Muscle of arm (tissue), 14 donors: ENCODE measurements at places on chromosomes 16 and 17. TPM values are rescaled to one million over a fixed set of nuclear protein-coding genes. Genes with fewer than 3 reads are reported as not detected.

Gene DCUN1D3
- polyA plus RNA-seq = not detected

GRCh38 chr16:66476328-66477027, 49.4 kb downstream of the BEAN1 start:
- no peak for DNase-seq

- DNase-seq = no peak
These were observed 20.1 kb upstream of the IRF8 start for GRCh38 chr16:85878875-85879274.

DNA sequence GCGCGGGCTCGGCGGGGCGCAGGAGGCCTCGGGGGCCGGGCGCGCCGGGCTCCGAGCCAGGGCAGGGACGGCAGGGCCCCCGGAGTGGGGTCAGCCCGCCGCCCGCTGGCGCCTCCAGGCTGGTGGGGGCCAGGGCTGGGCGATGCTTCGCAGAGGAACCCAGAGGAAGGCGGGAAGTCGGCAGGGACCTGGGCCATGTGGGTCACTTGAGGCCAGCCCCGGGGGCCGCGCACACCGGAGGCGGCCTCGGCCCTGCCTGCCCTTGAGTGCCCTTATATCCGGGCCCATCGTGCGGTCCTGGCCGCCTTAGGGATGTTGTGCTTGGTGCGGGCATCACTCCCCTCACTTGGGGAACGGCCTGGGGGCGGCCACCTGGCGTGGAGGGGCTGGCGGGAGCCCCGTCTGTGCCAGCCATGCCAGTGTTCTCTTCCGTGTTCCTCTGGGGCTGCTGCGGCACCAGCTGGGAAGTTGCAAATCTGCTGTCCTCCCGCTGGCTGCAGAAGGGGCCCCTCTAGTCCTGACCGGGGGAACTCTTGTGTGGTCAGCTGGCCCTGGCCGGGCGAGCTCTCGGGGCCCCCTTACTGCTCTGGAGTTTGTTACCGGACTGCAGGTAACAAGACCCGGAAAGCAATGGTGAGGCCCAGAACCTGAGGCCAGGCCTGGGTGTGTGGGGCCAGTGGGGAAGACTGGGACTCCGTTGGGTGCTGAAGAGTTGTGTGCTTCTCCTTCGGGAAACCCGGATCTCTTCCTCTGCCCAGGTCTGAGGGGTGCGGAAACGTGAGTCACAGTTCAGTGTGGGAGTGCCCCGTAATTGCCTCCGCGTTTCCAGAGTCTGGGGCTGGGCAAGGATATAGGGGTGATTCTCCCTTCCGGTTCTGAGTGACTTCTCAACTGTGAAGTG, 849 bp downstream of the CAPN15 start:
- no peak for DNase-seq

DNA sequence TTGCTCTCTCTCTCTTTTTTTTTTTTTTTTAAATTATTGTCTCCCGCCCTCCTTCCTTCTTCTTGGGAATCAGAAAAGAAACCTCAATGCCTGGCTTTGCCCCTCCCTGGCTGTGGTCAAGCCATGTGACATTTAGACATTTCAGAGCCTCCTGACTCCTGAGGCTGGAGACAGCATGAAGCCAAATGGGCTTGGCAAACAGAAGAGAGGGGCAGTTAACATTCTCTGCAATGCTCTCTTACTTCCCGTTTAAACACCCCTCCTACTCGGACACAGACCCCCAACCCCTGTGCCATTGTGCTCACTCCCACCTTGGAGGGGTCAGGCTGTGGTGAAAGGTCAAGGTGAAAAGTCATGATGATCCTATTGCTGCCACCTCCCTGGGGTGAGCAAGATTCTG, 14.7 kb upstream of the MEOX1 start:
- DNase-seq = no peak

Gene C16orf86
- 3.0 TPM for polyA plus RNA-seq

Gene DNAI2
- not detected for polyA plus RNA-seq

DNA sequence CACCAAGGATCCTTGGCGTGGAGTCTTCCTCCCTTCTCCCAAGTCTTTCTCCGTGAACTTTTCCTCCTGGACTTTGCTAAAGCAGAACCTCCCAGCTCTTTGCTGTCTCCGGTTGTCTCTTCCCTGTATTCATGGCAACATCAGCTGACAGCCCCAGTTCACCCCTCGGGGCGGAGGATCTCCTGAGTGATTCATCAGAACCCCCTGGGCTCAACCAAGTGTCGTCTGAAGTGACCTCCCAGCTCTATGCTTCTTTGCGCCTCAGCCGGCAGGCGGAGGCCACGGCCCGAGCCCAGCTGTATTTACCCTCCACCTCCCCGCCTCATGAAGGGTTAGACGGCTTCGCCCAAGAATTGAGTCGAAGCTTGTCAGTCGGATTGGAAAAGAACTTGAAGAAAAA, 943 bp downstream of the CNTROB start:
- DNase-seq = peak; percentile 26

Gene LIMD2
- polyA plus RNA-seq = 7.8 TPM

Gene ADAD2
- polyA plus RNA-seq = not detected

Gene KLHL36
- 21.7 TPM for polyA plus RNA-seq

GRCh38 chr16:51755039-51755501, 604.0 kb upstream of the SALL1 start:
- no peak for DNase-seq

DNA sequence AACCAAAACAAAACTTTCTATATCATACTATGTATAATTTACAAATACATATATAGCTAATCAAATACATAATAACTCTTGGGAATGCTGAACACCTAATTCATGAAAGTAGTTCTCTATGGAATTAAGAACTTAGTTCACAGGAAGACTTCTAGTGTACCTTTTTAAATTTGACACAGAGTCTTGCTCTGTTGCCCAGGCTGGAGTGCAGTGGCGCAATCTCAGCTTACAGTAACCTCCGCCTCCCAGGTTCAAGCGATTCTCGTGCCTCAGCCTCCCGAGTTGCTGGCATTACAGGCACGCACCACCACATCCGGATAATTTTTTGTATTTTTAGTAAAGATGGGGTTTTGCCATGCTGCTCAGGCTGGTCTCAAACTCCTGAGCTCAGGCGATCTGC, 24.7 kb downstream of the RFWD3 start:
- DNase-seq = no peak

- no peak for DNase-seq
These were observed 23.9 kb upstream of the MEAK7 start for GRCh38 chr16:84528322-84528721.

Gene CHST5
- 0.07 TPM for polyA plus RNA-seq

- no peak for DNase-seq
These were observed 97.1 kb upstream of the GNAO1 start for GRCh38 chr16:56094231-56094630.

GRCh38 chr16:66948837-66949225, 12.2 kb upstream of the CES3 start:
- DNase-seq = no peak

GRCh38 chr17:51820252-51820651, 338.3 kb downstream of the CA10 start:
- DNase-seq = no peak

DNA sequence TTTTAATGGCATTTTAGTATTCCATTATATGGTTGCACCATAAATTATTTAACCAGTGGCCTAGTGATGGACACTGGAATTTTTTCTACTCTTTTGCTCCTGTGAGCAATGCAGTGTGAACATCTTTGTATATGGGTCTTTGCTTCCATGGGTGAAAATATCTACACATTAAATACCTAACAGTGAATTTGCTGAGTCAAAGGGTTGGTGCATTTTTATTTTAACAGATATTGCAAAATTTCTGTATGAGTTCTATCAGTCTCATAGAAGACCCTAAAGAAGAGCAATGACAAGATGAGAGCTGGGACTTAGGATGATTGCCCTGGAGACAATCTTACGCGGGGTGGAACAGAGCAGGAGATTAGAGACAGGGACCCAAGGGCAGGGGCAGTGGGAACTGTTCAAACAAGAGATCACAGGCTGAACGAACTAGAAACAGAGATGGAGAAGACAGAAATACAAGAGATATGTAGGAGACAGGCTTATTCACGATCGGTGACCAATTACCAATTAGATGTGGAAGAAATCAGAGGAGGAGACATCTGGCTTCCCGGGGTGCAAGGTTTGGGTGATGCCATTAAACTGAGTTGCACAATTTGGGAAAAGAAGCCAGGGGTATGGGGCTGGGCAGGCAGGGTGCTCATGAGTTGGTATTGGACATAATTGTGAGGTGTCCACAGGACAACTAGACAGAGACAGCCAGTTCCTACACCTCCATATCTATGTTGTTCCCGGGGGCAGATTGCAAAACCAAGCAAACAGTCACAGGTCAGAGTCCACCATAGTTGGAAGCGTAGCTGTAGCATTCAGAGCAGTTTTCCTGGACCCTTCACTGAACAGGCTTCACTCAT, 39.9 kb upstream of the LONP2 start:
- DNase-seq = no peak

DNA sequence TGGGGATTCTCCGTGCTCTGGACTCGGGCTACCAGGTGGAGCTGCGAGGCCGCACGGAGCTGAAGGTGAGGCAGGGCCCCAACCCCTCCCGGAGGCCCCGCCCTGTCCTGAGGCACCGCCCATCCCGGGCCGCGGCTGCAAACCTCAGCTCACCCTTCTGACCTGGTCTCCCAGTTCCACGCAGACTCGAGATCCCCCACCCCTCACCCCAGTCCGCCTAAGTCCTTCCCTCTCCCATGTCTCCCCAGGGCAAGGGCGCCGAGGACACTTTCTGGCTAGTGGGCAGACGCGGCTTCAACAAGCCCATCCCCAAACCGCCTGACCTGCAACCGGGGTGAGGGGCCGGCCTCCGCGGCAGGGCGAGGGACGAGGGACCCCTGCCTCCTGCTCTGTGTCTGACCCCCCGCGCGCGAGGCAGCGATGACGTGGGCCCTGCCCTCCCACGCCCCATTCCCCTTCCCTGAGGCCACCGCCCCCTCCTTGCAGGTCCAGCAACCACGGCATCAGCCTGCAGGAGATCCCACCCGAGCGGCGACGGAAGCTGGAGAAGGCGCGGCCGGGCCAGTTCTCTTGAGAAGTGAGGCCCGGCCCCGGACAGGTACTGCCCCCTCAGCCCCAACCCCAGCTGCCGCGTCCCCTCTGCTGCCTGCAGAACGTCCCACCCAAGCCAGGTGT, 13.7 kb downstream of the GUCY2D start:
- DNase-seq = no peak

- no peak for DNase-seq
These were observed 11.3 kb upstream of the PDXDC1 start for GRCh38 chr16:14963281-14964173.

GRCh38 chr17:362721-363120, 10.1 kb upstream of the RPH3AL start:
- DNase-seq = no peak

Gene CHP2
- polyA plus RNA-seq = not detected

Gene IGFBP4
- 182 TPM for polyA plus RNA-seq

GRCh38 chr16:83830091-83830768, 22.5 kb downstream of the HSBP1 start:
- DNase-seq = no peak

Gene KRTAP3-2
- 1.4 TPM for polyA plus RNA-seq

Gene ARL5C
- 0.35 TPM for polyA plus RNA-seq

GRCh38 chr16:4260360-4260759, 12.5 kb downstream of the TFAP4 start:
- DNase-seq = no peak

Gene ZP2
- polyA plus RNA-seq = 0.34 TPM

DNA sequence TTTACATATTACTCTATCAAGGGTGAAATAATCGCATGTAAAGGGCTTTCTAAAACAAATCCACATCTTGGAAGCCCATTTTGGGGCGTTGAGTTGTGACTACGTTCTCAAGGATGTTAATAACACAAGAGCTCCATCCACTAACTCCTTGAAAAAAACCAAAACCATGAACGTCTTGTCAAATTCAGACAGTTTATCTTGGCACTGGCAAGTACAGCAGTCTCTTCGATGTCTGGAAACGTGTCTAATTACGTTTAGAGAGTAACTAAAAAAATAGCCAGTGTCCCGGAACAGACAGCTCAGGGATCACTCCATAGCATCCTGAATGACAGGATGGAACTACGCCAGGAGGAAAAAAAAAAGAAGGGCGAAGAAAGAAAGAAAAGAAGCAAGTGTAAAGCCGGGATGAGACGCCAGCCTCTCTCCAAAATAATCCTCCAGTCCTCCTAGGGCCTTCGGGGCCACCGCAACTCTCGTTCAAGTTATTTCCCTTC, 954 bp downstream of the MYO1D start:
- peak; percentile 43 for DNase-seq

Gene GPRC5B
- 110 TPM for polyA plus RNA-seq

DNA sequence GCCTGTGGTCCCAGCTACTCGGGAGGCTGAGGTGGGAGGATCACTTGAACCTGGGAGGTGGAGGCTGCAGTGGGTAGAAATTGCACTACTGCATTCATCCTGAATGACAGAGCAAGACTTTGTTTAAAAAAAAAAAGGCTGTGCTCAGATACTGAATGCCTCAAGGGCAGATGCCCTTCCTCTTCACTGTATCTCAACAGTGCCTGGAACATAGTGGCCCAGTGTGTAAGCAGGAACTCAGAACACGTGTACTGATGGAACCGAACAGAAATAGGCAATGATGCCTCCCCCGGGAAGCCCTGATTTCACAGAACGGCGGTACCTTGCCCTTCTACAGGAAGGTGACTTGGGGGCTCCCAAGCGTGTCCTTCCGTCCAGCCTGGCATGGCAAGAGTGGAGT, 46.8 kb downstream of the PLXDC1 start:
- no peak for DNase-seq

Gene RHBDF2
- polyA plus RNA-seq = 12.2 TPM

DNA sequence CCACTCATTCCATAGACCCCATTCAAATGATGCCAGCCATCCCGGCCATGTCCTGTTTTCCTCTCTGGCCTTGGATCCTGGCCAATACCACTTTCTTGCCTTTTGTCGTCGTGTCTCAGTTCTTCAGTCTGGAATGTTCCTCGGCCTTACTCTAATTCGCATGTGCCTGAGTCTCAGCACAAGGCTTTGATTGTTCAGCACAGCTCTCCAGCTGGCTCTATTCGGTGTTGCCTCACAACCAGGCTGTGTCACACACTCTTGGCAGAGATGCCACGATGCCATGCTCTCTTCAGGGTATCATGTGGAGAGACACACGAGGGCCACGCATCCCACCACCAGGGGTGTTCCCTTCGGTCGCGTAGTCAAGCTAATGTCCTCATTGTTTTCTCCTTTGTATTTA, 1.8 kb upstream of the VPS4A start:
- DNase-seq = no peak

- DNase-seq = no peak
These were observed 113.0 kb upstream of the AXIN2 start for GRCh38 chr17:65674246-65675045.

- no peak for DNase-seq
These were observed 13.5 kb upstream of the PRKAR1A start for GRCh38 chr17:68498479-68499326.

- no peak for DNase-seq
These were observed 46.8 kb downstream of the SREBF1 start for GRCh38 chr17:17789828-17790636.
